ENCODE measurements at places on chromosomes 13 and 19.

GRCh38 chr19:34399886-34400285, 4.3 kb upstream of the PDCD2L start:
- no peak for DNase-seq

DNA sequence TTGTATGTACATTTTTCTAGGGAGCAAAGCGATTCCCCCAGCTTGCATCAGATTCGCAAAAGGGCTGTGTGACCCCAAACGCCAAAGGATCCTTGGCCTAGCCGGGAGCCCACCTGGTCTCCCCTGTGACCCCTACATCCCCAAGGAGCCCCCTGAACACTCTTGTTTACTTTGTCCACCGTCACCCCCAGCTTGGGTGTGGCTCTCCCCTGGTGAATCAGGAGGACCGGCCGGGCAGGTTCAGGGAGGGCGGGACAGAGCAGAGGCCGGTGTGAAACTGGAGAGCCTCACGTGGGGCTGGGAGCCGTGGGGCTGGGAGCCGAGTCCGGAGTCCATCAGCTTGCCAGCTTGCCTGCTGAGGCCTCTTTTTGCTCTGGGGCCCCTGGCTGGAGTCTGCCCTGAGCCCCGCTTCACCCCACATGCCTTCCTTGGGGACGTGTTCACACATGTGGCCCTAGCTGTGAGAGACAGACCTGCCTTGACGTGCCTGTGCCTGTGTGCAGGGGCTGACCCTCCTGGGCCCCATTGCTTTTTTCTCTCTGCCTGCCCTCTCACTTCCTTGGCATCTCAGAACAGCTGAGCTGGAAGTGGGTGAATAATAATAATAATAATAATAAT, 2.0 kb downstream of the ITPKC start:
- no peak for DNase-seq

DNA sequence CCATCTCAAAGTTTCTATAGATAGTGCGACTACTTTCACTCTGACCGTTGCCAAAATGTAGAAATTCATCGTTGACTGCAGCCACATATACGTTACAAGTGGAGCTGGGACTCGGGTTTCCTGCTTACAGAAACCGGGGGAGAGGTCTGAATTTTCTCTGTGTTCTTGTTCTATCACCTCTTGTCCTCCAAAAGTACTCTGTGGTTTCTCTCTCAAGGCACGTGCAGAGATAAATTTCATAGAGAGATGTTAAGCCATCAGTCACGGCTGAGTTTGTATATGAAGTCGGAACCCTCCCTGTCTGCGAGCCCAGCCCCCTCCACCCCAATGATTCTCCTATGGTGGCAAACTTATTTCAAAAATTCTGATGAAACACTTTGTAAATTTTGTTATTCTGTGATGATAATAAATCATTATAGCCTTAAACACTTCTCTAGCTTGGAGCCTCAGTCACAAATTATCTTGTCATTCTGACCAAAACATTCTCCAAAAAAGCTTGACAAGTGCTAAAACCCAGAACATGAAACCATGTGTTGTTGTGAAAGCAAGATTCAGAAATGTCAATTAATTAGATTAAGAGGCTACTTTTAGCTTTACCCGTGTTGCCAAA, 87.5 kb downstream of the TSHZ3 start:
- no peak for DNase-seq

DNA sequence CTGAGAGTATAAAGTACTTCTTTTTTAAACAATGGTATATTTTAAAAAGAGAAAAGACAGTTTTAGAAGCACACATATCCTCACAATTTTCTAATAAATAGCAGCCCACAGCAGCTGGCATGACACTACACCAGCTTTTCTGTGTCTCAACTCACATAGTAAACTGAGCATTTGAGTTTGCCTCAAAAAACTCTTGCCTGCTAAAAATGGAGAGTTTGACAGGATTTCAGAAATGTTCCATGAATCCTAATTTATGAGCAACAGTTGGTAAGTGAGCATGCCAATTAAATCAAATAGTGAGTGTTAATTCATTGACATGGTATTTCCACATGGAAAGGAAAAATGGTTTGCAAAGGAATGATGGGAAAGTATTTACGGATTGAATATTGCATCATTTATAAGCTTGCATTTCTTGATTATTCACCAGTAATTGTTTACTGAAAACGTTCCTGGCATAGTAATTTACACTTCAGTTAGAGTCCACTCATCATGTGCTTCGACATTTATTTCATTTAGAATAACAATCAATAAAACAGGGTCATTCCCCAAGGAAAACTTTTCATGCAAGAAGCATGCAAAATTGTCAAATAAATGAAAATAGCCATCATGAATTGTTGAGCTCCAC, 323.0 kb downstream of the EFNB2 start:
- DNase-seq, result no peak

GRCh38 chr13:110815471-110816204, 99.2 kb downstream of the ANKRD10 start:
- no peak for DNase-seq

DNA sequence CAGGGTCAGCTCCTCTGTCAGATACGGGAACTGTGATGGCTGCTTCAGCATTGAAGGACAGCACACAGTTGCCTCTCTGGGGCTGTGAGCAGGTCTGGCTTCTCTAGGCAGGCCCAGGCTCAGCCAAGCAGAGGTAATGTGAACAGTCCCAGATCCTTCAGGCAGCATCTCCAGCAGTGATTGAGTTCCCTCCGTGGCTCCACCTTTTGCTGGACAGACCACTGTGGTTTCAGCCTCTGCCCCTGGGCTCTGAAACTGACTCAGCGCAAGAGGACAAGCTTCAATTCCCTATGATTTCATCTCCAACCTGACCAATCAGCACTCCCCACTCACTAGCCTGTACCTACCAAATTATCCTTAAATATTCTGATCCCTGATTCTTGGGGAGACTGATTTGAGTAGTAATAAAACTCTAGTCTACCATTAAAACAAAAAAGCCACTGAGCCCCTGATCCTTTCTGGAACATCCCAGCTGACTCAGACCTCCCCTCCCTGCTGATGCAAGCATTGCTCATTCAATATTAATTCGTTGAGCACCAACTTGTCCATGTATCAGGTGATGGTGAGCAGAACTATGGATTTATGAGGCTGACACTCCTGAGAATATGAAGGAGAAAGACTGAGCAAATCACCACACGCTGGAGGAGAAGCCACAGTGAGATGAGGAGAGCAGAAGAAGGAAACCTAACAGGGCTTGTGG, 16.7 kb downstream of the GSX1 start:
- no peak for DNase-seq

- DNase-seq, result no peak
Measured at GRCh38 chr13:44412346-44412935, 38.8 kb downstream of the SERP2 start.

- DNase-seq, result no peak
Measured at GRCh38 chr13:103156346-103156998, 90.3 kb upstream of the SLC10A2 start.

DNA sequence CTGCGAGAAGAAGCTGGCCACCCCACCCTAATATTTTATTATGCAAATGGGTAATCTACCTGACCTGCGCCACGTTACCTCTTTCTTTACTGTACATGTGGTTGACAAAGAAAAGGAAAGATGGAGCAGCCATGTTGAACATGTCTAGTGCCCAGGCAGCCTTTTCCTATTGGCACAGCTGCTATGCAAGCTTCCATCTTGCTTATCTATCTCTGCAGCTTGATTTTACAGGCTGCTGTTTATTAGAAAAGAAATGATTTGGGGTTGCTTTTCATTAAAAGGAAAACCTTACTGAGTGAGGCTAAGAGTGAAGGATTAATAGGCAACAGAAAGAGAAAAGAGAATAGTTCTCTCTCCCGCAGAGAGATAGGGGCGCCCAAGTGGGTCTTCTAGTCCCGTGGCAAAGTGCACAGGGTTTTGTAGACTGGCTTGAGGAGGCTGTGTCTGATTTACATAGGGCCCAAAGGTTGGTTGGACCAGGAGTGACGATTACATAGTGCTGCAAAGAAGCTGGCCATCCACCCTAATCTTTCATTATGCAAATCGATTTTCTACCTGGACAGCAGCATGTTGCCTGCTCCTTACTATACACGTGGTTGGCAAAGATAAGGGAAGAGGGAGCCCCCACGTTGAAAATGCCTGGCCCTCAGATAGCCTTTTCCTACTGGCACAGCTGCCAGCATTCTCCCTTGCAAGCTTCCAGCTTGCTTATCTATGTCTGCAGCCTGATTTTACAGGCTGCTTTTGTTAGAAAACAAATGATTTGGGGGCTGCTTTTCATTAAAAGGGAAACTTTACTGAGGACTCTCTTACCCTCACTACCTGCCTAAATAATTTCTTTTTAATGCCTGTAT, 28.3 kb downstream of the OR10H4 start:
- DNase-seq, result no peak

- DNase-seq, result peak; percentile 99
Measured at GRCh38 chr19:12440541-12441316, at the start of gene ZNF443. Gene ZNF443, minus strand, starts transcription at chr19:12441021. Its CDS starts 107 bp downstream, at chr19:12440914.

- no peak for DNase-seq
Measured at GRCh38 chr13:85492283-85492682, 306.9 kb downstream of the SLITRK6 start.

DNA sequence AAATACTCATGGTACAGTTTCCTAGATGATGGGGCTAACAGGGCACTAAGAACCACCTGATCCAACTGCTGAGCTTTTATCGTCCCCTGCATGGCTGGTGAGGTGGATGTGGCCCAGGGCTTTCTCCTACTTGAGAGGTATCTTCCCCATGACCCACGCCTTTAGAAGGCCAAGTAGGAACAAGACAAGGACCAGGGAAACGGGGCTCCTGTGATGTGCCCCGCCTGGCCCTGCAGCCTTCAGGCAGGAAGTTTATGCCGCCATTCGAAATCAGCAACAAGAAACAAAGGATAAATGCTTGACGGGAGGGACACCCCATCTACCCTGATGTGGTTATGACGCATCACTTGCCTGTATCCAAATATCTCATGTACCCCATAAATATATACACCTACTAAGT, 4.1 kb downstream of the NLRP13 start:
- DNase-seq, result no peak

All from stimulated activated CD4-positive, alpha-beta T cell treated with anti-CD3 and anti-CD28 coated beads, Interleukin-4, amount 100 ng/mL, for 1 hour (primary cell).